ENCODE measurements at places on chromosomes 12 and 14. TPM values are rescaled to one million over a fixed set of nuclear protein-coding genes. Genes with fewer than 3 reads are reported as not detected.

DNA sequence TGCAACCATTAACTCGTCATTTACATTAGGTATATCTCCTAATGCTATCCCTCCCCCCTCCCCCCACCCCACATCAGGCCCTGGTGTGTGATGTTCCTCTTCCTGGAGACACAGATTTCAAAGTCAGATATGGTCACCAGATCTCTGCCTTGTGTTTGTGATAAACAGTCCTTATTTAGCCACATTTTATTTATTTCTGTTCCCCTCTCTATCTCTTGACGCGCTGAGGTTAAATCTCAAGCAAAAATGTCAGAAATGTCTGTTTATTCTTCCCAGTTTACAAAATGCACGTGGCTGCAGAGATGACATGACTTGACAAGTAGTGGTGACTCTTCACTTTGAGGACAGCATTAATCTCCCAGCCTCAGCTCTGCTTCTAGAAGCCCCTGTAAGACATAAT, 11.5 kb upstream of the RASSF3 start:
- no peak for ATAC-seq

- ATAC-seq, result no peak
These were observed 6.1 kb downstream of the MMP14 start for GRCh38 chr14:22842211-22843122.

- no peak for ATAC-seq
These were observed 186.9 kb upstream of the CNTN1 start for GRCh38 chr12:40505327-40505726.

- no peak for ATAC-seq
These were observed 15.5 kb downstream of the RIC8B start for GRCh38 chr12:106790020-106790419.

DNA sequence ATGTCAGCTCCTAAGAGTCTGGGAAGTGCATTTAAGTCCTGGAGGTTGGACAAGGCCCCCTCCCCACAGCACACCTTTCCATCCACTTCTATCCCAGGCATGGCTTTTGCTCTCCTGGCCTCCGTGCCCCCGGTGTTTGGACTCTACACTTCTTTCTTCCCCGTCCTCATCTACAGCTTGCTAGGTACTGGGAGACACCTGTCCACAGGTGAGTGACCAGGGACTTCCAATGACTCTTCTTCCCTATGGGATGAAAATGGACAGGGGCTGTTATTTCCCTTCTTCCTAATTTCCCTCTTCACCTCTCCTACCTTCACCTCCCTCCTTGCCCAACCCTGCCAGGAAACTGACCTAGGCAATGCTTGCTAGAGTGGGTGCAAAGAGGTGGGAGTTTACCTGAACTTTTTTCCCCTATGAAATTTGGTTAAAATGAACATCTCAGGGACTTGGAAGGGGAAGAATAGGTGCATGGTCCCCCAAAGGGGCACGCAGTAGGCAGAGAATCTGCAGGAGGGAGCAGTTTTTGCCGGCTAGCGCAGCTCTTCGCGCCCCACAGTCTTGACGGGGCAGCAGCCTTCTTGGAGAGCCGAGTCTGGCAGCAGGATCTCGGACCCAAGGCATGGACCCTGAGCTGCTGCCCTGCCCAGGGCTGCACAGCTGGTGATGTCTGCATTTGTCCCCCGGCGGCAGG, 9.2 kb downstream of the ARHGEF25 start:
- no peak for ATAC-seq

- peak; percentile 69 for ATAC-seq
These were observed 117.7 kb downstream of the GPR135 start for GRCh38 chr14:59347511-59347900.

Gene HSPB8
- total RNA-seq, result 33.8 TPM
